ENCODE measurements at places on chromosomes 3 and 15.

- no peak for DNase-seq
Measured at GRCh38 chr15:78194568-78194925, 39.8 kb downstream of the ACSBG1 start.

- no peak for DNase-seq
Measured at GRCh38 chr3:183038221-183038620, 57.9 kb upstream of the DCUN1D1 start.

DNA sequence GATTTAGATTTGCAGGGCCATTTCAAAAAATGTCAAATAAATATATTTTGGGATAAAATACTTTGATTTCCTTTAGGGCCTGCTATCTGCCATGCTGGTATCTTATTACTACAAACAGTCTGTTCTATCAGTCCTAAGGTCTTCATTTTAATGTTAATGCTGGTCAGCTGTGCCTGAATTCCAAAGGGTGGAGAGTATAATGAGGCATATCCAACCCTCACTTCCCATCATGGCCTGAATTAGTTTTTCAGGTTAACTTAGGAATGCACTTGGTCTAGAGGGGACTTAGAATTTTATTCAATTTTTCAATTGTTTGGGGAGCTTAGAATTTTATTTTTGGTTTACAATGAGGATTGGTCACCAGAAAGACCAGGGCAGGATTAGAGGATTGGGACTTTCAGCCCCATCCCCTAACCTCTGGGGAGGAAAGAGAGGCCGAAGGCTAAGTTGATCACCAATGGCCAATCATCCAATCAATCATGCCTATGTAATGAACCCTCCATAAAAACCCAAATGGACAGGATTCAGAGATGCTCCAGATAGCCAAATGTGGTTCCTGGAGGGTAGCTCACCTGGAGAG, 17.8 kb upstream of the CP start:
- no peak for DNase-seq

DNA sequence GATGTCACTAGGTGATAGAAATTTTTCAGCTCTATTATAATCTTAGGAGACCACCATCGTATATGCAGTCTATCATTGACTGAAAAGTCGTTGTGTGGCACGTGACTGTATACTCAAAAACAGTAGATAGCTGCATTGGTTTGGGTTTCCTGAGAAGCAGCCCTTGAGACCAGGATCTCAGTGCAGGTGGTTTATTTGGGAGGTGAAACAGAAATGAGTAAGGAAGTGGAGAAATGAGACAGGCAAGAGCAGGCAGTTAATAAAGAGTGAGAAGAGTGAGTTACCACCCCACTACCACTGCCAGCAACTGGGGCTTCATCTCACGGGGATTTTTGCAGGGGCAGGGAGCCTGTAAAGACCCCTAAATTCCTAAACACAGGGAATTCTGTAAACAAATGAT, 221.0 kb downstream of the SHQ1 start:
- DNase-seq = no peak

- DNase-seq = no peak
Measured at GRCh38 chr3:55297245-55297644, 189.9 kb downstream of the WNT5A start.

All from amniotic stem cell (primary cell).